NCI-H187 (cell line): ENCODE measurements at places on chromosomes 3 and 15.

DNA sequence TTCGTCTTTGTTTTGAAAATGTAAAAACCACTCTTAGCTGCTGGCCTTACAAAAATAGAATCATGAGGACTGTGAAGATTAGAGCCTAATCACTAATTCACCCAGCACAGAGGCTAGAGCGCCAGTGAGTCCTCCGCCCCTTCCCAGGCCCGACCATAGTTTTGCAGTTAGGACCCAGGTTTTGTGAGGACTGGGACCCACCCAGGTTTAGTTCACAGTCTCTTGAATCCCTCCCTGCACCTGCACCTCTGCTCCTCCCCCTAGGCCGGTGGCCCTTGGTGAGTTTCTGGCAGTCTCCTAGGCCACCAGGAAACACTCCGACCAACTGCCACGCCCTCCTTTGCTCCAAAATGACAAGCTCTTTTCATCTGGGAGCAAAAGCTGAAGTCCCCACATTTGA is 136.0 kb upstream of the CCDC54 start:
- no peak for DNase-seq

DNA sequence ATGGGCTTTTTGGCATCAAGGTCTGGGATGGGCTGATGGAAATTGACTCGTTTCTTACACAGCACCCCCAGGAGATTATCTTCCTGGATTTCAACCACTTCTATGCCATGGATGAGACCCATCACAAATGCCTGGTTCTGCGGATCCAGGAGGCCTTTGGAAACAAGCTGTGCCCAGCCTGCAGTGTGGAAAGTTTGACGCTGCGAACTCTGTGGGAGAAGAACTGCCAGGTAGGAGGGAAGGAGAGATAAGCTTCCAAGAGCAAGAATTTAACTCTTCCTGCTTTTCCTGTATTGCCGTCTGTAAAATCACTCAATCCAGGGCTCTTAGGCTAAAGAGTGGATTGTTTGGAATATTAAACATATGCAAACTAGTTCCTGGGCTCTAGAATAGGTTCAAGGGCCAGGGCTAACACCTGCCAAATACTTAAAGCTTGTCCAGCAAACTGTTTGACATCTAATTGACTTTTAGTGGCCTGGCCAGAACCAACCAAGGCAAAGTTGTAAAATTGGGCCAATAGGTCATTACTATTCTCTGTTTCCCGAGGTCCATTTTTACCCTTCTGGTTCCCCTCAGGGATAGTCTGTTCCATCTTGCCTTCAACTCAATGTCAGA is 113.1 kb upstream of the ZBED2 start:
- DNase-seq = no peak

DNA sequence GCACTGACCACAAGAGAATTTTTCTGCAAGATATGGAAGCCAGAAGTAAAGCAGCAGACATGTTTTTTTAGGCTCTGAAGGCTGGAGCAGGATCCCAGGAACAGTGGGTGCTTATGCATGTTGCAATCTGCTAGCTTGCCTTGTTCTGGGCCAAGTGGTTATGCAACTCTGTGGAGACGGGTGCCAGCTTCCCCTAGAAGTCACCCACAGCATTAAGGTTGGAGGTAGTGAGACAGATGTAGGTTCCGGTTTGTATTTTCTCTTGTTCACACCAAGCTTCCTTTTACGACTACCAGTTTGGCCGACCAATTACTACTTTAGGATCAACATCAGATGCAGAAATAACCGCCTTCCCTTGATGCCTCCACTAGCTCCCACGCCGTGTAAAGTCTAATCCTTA is 11.1 kb downstream of the DPH3 start:
- DNase-seq = no peak

GRCh38 chr15:74817370-74817737 is 4.7 kb downstream of the LMAN1L start:
- no peak for DNase-seq

DNA sequence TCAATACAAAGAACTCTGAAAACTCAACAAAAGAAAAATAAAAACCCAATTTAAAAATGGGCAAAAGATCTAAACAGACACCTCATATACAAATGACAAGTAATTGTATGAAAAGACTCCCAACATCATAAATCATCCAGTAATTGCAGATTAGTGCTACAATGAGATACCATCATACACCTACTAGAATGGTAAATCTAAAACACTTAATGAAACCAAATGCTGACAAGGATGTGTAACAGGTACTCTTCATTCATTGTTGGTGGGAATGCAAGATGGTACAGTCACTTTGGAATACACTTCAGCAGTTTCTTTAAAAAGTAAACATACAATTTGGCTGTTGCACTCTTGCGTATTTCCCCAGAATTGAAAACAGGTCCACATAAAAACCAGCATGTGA is 68.4 kb downstream of the LHFPL4 start:
- no peak for DNase-seq

- no peak for DNase-seq
These were observed 28.8 kb downstream of the RAB8B start for GRCh38 chr15:63218100-63218808.

GRCh38 chr3:111846717-111847116 is 12.3 kb upstream of the PHLDB2 start:
- DNase-seq = no peak

GRCh38 chr3:133759740-133760305 is 13.6 kb downstream of the TF start:
- DNase-seq = no peak

GRCh38 chr3:87437765-87438164 is 161.4 kb upstream of the POU1F1 start:
- DNase-seq = no peak

GRCh38 chr3:32544894-32545293 is 25.8 kb downstream of the DYNC1LI1 start:
- no peak for DNase-seq

- no peak for DNase-seq
These were observed 398.0 kb downstream of the OTOL1 start for GRCh38 chr3:161894657-161895056.
